Posterior cingulate gyrus (tissue), 11 donors: ENCODE measurements at places on chromosomes 7 and 10.

DNA sequence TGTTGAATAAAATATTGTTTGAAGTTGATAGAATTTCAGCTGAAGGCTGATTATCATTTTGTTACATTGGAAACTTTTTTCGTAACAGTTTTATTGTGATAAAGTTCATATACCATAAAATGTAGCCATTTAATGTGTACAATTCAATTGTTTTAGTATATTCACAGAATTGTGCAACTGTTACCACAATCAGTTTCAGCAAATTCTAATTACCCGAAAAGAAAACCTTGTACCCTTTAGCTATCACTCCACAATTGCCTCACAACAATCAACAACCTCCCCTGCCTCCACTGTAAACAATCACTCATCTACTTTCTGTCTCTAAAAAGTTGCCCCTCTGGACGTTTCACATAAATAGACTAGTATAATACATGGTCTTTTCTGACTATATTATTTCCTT, 179.7 kb upstream of the BET1 start:
- no peak for DNase-seq

DNA sequence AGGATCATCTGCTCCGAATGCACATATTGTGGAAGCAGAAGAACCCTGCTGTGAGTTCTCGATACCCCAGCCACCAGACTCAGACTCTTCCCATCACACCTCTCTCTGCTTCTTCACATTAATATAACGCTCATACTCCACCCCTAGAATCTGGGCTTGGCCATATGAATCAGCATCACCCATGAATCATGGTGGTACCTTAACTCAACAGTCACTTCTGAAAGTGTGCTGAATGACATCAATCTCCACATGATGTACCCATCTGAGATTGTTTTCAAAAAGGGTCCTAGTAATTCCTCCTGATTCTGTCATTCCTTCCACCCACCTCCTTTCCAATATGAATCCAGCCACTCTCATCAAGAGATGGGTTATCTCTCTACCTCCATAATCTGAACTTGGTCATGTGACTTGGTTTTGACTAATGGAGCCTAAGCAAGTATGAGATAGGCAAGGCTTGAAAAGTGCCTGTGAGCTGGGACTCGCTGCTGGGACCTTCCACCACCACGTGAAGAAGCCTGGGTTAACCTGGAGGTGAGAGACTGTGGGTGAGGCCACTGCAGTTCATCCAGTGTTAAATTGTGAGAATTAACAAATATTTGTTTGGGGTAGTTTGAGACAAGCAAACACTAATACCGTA, 15.4 kb downstream of the YWHAG start:
- no peak for DNase-seq

DNA sequence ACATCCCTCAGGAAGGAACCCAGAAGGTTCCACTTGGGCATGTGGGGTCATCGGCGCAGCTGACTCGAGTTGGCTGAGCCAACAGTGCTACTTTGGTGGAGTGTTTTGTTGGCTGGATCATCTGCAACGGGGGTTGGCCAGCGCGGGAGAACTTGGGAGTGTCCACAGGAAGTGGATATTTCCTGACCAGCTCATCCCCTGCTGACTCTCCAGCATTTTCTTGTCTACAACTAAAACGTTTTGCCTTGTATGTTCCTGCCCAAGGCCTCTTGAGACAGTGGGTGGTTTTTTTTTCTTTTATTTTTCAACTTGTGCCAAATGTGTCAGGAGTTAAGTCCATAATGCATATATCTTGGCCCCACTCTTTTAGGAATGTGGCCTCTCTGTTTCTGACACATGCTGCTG, 208.6 kb downstream of the ZNF365 start:
- DNase-seq = no peak

- DNase-seq = peak; percentile 74
These were observed 102.5 kb downstream of the CYTH3 start for GRCh38 chr7:6169805-6170520.

DNA sequence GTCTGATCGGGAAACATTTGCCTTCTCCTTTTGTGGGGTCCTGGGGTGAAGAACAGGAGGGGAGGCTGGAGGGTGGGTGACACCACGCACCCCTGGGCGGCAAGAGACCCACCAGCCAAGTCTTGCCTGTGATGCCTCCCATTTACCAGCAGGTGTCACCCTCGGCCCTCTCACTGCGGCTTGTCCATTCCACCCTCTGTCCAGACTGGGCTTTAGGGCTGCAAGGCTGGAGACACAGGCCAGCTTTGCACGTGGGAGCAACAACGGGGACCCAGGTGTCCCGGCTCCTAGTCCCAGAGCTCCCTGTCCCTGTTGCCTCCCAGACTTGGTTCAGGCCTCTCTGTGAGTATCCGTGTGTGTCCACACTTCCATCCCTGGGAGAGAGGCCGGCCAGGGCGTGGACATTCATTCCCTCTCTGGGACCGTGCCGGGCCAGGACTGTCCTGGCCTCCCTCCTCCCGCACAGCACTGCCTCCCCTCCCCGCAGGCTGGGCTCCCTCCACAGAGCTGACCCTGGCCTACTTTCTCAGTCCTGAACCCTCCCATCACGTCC, 36.2 kb upstream of the GTF2IRD1 start:
- peak; percentile 69 for DNase-seq

- peak; percentile 56 for DNase-seq
These were observed 621 bp upstream of the FAM13C start for GRCh38 chr10:59362959-59363381.

DNA sequence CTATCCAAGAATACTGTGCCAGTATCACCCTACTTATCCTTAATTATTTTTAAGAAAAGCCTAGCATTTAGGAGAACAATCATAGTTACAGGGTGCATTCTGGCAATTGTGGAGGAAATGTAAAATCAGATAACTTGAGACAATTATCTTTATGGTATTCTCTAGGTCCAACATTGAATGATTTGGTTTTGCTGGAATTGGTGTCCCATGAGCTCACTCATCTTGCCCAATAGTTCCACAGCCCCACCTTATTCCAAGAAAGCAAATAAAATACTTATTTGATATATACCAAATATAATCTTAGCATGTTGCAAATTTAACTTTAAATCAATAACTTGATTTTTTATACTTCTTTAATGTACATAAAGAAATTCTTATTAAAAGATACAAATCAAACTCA, 65.3 kb downstream of the DGKB start:
- no peak for DNase-seq

DNA sequence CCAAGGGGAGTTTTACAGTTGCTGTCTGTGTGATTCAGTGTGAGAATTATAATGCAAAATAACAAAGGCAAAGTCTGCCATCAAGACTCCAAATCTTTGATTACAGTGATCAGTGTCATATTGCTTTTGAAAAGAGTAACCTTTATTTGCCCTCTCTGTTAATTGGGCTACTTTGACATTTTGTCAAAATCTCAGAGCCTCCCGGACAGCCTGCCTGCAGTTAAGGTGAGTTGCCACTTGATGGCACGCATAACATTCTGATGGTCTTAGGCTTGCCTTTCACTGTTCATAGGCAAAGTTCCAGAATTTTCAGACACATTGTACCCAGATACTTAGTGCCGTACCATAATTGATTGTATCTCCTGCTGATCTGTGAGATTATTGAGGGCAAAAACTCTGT, 253.5 kb downstream of the ABCA13 start:
- no peak for DNase-seq

GRCh38 chr7:23456093-23456492, 14.2 kb downstream of the IGF2BP3 start:
- DNase-seq = no peak

- DNase-seq = no peak
These were observed 44.9 kb upstream of the SVOPL start for GRCh38 chr7:138746073-138746472.

DNA sequence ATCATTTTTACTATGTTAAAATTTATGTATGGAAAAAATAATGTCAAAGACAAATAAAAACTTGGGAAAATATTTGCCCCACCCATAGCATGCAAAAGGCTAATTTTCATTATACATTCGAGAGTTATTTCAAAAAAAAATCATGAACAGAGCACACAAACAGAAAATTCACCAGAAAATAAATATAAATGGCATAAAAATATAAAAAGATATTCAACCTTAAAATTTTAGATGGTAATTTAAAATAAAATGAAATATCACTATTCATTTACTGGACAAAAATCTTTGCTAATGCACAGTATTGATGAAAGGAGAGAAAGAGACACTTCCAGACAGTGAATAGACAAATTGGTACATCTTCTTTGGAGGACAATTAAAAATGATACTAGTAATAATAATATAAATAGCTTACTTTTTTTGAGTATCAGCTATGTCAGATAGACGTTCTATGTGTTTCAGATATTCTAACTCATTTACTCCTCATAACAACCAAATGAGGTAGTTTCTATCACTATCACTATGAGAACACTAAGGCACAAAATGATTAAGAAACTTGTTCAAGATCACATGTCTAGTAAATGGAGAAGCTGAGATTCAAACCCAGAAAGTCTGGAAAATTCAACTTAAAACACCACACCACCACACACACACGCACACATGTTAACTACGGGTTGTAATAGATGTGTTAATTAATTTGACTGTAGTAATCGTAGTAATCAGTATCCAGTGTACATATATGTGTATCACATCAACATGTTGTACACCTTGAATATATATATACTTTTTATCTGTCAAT, 63.0 kb downstream of the CCDC71L start:
- DNase-seq = no peak

DNA sequence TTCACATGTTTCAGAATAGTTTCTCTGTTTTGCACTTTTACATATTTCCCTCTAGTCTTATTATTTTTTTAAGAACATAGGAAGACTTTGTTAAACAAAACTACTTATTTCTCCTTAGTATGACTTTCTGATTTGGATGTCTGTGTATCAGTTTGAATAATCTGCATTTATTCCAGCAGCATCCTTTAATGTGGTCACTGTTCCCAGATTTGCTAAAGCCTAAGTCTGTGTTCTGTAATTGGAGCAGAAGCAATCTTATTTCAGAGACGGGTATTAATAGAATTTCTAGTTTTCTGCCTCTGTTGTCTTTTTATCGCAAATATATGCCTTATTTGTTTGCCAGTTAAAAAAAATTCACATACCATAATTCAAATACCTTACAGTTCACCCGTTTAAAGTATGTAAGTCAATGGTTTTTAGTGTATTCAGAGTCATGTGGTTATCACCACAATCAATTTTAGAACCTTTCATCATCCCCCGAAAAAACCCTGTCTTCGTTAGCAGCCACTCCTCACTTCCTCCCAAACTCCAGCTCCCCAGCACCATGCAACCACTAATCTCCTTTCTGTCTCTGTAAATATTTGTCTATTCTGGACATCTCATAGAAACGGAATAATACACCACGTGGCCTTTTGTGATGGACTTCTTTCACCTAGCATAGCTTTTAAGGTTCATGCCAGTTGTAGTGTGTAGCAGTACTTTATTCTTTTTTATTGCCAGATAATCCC, 58.7 kb downstream of the INPP5F start:
- no peak for DNase-seq

- DNase-seq = peak; percentile 50
These were observed 1214.1 kb downstream of the SORCS1 start for GRCh38 chr10:105950410-105950809.

GRCh38 chr10:6642876-6643275, 62.8 kb upstream of the PRKCQ start:
- DNase-seq = no peak

- DNase-seq = no peak
These were observed 49.1 kb upstream of the ADCY1 start for GRCh38 chr7:45525057-45525456.

GRCh38 chr10:61735882-61736281, 73.2 kb downstream of the CABCOCO1 start:
- no peak for DNase-seq

DNA sequence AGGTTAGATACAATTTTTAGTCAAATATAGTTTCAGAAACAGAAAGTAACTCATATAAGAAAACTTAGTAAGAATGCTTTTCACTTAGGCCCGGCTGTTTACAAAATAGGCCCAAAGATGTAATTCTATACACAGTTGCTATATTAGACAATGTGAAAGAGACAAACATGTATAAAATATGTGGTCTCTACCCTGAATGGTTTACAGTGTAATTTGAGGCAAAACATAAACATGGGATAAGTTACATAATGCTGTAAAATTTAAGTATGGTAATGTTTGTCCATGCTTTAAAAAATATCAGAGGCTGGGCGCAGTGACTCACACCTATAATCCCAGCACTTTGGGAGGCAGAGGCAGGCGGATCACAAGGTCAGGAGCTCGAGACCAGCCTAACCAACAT, 18.7 kb downstream of the KRIT1 start:
- no peak for DNase-seq

DNA sequence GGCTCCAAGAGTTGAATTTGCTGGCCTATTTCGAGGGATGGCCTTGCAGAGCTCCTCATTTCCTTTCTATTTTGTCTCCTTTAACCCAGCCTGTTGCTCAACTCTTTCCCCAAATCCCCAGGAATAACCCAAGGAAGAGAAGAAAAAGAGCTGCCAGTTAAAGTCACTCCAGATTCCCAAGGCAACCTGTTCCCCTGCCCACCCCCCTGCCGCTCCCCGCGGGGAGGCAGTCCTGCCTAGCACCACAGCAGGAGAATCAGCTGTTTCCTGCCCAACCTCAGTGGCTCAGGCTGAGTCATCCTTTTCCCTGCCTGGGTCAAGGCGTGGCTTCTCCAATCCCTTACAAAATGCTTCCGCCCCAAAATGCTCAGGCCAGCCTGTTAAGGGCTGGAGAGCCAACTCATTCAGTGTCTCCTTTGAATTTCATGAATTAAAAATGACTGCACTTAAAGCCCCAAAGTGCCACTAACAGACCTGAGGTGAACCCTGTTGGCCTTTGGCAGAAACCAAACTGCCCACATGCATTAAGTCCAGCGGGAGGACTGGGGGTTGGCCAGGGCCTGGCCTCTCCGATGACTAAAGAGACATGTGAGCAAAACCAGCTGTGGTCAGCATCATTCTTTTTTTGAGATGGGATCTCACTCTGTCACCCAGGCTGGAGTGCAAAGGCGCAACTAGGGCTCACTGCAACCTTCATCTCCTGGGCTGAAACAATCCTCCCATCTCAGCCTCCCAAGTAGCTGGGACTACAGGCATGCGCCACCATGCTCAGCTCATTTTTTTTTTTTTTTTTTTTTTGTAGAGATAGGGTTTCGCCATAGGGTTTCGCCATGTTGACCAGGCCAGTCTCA, 83.2 kb upstream of the KIF5B start:
- DNase-seq = no peak

GRCh38 chr7:11082552-11083213, 109.0 kb downstream of the PHF14 start:
- DNase-seq = no peak

DNA sequence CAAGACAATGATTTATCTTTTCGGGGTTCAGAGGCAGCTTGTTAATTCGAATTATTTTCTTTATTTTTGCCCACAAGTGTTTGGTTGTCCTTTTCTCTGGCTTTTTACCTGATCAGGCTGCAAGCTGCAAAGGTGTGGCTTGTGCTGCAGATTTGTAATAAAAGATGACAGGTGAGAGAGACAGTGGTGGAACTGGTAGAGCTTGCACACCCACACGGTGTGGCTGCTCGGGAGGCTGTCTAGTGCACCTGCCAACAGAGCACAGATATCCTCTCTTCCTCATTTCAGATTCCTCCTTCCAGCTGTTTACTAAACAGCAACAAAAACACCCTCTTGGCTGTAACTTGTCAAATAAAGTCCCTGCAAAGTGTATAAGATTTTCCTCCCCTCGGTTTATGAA, 9.2 kb downstream of the GJD4 start:
- no peak for DNase-seq
